ENCODE measurements at places on chromosomes 1 and 21.
A peak's percentile ranks its signal among the peaks of the same experiment; 100 is the strongest.

GRCh38 chr1:86183810-86184209 is 27.2 kb upstream of the COL24A1 start:
- DNase-seq: no peak

DNA sequence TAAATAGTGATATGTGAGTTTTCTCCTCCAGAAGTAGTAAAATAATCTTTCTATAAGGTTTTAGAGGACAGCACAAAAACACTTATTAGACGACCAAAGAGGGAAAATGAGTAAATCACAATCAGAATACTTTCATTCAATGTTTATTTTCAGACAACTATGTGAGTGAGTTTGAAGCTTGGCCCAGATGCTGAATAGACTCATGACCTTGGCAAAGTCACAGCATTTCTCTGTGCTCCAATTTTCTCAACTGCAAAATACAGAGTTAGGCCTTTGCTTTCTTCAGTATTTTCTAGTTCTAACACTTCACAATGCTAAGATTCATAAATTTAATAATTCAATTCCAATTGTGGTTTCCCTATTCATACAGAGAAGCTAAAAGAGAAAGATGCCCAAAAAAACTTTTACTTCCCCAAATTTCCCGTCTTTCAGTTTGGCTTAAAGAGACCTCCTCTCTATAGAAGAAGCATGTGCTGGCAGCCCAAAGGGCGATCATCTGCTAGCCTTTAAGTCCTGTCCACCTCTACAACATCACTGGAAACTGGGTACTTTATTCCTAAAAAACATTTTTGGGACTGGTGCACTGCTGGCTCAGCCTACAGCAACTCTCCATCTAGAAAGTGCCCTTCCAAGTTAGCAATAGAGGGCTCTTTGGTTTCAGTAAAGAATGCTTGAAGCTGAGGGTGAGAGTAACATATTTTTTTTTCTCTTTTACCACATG is 116.8 kb upstream of the GORAB start:
- DNase-seq: peak; percentile 44

GRCh38 chr21:17201741-17202260 is 311.0 kb upstream of the CXADR start:
- DNase-seq: no peak

GRCh38 chr1:42831273-42831672 is 14.1 kb upstream of the SVBP start:
- no peak for DNase-seq

GRCh38 chr1:221880182-221880581 is 138.3 kb upstream of the DUSP10 start:
- no peak for DNase-seq

- no peak for DNase-seq
These were observed 20.7 kb upstream of the GNG4 start for GRCh38 chr1:235670157-235670776.

GRCh38 chr1:110360431-110360830 is 21.3 kb downstream of the RBM15 start:
- DNase-seq: no peak

DNA sequence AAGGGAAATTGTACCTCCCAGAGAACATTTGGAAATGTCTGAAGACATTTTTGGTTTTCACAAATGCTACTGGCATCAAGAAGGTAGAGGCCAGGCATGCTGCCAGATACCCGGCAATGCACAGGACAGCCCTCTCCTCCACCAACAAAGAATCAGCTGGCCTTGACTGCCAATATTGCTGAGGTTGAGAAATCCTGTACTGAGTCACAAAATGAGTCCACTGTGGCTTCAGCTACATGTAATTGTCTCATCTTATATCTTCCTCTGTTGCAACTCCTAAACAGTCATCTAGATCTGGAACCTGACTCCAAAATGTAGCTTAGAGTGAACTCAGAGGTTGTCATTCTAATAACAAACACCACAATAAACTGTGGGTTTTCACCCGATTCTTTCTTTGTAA is 327.5 kb upstream of the POGK start:
- DNase-seq: no peak

- DNase-seq: no peak
These were observed 150.9 kb downstream of the RERE start for GRCh38 chr1:8666389-8667167.

DNA sequence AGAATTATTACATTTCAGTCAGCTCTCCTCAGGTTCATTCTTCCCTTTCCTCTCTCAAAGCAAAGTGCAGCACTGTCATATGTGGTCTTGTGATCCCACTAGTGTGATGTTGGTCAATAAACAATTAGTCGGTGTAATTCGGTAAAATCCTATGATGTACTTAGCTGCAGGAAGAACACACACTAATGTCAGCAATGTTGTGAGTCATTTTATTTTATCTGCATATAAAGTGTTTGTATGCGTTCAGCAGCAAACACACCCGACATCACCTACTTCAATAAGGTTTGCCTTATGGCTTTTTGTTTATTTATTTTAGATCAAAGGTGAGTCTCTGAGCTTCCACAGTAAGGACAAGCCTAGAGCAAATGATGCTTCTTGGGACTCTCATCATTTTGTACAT is 47.8 kb downstream of the PTPN14 start:
- no peak for DNase-seq

GRCh38 chr1:94240822-94241221 is 3.4 kb upstream of the ARHGAP29 start:
- no peak for DNase-seq

GRCh38 chr1:234631721-234632125 is 21.7 kb upstream of the IRF2BP2 start:
- DNase-seq: peak; percentile 87

GRCh38 chr1:1422465-1423244 is 1.6 kb upstream of the ANKRD65 start:
- DNase-seq: peak; percentile 63

DNA sequence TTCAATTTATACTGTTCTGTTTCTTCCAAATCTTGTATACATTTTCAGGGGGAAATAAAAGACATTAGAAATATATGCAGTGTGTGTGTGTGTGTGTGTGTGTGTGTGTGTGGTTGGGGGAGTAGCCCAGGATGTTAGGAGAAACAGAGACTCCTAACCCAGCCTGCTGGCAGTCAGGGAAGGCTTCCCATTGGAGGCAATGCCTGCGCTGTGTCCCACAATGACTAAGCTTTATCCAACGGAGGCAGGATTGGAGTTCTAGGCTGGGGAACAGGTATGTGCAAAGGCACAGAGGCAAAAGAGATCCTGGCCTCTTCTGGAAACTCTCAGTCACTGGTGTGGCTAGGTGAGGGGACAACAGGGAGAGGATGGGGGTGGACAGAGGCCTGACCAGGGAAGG is 16.5 kb upstream of the ADGRB2 start:
- DNase-seq: no peak

DNA sequence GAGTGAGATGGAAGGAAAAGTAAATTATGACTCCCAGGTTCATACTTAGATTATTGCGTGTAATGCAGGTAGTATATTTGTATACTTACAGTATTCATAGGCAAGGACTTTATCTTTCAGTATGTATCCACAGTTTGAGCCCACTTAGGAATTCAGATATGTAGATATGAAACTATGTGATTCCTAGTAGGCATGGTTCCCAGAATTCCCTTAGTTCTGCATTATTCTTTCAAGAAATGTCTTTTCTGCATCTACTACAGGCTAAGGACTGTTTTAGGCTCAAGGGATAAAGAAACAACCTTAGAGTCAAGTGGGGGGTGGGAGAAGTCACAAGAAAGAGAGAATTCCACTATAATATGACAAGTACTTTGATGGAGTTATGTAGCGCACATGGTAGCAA is 13.8 kb downstream of the ANGPTL1 start:
- DNase-seq: no peak

GRCh38 chr1:5480906-5481305 is 511.3 kb downstream of the NPHP4 start:
- DNase-seq: no peak

DNA sequence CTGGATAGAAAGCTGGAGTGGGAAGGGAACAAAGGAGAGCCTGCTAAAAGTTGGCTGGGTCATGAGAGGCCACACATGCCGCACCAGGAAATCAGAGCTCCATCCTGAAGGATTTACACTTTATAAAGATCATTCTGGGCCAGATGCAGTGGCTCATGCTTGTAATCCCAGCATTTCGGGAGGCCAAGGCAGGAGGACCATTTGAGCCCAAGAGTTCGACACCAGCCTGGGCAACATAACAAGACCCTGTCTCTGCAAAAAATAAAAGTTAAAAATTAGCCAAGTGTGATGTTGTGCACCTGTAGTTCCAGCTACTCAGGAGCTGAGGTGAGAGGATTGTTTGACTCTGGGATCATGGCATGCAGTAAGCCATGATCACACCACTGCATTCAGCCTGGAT is 28.7 kb upstream of the RASAL2 start:
- DNase-seq: no peak

DNA sequence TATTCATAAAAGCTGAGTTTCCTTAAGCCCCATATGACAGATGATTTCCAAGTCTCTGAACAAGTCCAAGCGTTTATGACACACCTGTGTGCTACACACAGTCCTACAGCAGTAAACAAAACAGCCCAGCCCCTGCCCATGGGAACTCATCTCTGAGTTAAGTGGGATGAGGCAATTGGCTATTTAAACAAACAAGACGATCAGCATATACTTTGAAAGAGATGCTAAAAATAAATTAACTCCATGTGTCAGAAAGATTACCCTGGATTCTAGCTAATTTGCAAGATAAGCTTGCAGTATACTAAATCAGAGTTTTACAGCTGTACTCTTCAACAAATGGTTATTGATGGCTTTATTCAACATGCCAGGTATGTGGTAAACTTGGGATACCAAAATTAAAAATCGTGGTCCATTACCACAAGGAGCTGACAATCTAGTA is 7.0 kb downstream of the PSMG1 start:
- no peak for DNase-seq

DNA sequence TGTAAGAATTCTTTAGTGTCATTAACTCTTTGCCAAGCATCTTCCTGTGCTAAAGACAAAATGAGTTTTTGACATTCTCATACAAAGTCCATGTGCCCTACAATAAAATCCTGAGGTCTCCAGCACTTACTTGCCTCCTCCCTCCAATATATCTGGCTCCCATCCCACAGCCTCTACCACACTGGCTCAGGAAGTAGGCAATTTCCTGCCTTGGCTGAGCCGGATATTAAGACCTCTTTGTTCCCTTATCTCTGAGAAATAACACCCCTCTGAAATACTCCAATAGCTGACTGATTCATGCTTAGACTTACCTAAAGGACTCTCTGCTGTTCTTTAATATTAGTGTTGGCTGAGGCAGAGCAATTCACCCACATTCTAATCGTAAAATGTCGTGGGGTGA is 37.6 kb upstream of the GORAB start:
- DNase-seq: peak; percentile 57

DNA sequence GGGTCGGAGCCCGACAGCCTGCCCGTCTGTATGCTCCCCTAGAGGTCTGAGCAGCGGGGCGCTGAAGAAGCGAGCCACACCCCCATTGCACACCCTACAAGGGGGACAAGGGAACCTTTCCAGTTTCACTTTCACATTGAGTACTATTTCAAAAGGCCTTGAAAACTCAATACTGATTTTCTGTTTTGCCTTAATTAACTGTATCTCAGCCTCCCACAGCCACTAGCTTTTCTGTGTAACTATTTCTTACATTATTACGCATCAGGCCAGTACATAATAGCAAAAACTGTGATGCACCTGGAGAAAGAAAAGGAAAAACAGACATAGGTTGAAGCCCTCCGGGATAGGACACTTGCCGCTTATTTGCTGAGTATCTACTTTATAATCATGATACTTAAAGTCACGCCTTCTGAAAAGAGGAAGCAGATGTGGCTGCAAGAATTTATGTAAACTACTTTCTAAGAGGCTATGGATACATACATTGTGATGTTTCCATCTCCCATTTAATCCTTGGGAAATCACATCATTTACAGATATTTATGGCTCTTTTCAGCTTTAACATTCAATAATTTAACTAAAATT is 1719.5 kb downstream of the MRPL39 start:
- no peak for DNase-seq

DNA sequence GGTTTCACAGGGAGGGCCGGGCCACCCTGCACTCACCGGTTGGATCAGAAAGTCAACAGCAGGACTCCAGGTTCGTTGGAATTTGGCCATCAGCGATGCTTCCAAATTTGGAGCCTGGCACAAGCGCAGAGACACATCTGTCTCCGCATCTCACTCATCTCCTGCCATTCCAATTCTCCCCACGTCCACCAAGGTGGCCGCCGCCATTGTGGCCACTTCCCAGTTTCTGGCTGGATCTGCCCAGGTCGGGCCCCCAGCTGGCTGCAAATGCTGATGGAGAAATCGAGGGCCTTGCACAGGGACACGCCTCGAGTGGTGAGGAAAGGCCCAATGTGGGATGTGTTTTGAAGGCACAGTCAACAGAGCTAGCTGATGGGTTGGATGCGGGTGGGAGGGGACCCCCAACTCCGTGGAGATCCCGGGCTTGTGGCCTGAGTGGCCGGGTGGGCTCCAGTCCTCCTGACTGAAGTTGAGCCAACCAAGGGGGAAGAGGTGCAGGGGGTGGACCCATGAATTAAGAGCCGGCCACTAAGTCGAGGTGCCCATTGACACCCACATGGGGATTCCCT is 102.7 kb downstream of the CRYAA start:
- DNase-seq: no peak

DNA sequence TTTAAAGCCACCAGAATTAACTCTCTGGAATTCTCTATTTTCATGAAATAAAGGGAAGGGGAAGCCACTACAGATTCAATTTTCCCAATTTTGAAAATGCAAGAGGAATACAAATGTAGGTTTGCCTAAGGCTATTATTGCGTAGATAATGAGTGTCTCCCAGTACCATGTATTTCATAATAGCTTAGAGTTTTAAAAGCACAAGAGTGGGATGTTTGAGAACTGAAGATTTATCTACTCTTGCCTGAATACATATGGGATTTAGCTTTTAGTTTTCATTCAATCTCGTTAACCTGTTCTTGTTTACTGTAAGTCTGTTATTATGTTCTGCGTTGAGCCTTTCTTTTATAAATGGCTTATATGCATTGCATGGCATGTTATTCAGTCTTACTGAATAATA is 795.1 kb downstream of the BRINP3 start:
- DNase-seq: no peak

DNA sequence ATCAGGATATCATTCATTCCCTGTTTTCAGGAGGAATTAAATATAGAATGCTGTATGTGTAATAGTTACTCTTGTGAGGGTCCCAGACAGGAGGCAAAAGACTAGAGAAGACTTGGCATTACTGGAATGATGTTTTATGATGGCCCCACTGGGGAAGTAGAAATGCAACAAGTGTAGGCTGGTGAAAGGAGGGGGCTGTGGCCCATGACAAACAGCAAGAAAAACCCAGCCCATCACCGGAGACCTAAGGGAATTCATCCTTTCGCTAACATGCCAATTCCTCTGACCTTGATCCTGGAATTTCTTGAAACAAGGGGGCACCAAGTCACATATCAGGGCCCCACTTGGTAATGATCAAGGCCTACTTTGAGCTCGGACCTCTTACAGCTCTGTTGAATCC is 5.5 kb upstream of the IFNGR2 start:
- DNase-seq: no peak

- DNase-seq: no peak
These were observed 14.6 kb upstream of the RWDD3 start for GRCh38 chr1:95219407-95219806.

All from fibroblast of upper back skin (primary cell).